NCI-H1092 treated with DMSO at 0.1 percent for 48 hours (cell line): ENCODE measurements at places on chromosomes 13 and 19.

- no peak for DNase-seq
Measured at GRCh38 chr13:68428292-68428691, 1198.2 kb upstream of the PCDH9 start.

GRCh38 chr19:29541473-29542253 is 15.9 kb downstream of the VSTM2B start:
- no peak for DNase-seq

DNA sequence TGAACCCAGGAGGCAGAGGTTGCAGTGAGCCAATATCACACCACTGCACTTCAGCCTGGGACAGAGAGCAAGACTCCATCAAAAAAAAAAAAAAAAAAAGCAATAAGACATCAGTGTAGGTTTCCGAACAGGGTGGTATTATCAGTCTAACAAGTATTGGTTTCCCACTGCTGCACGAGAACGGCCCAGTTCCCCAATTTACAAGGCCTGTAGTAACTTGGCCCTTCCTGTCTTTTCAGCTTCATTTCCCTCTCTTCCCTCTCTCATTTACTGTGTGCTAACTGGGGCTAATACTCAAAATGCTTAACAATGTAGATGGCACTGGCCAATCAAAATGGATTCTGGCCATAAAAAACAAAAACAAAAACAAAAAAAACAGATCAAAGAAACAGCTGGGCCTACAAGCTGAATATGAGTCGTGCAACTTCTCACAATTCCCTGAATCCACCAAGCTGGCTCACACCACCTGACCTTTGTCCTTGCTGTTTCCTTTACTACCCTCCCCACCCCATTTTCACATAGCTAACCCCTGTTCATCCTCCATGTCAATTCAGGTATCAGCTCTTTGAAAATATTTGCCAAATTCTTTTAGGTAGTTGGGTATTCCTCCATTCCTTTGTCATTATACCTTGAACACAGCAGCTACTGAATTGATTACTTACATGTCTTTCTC is 2.4 kb downstream of the TEX101 start:
- DNase-seq = no peak

GRCh38 chr19:6719540-6719861 is 949 bp downstream of the C3 start:
- DNase-seq = no peak

- DNase-seq = peak; percentile 85
Measured at GRCh38 chr13:94435604-94436226, 43.8 kb downstream of the DCT start.

DNA sequence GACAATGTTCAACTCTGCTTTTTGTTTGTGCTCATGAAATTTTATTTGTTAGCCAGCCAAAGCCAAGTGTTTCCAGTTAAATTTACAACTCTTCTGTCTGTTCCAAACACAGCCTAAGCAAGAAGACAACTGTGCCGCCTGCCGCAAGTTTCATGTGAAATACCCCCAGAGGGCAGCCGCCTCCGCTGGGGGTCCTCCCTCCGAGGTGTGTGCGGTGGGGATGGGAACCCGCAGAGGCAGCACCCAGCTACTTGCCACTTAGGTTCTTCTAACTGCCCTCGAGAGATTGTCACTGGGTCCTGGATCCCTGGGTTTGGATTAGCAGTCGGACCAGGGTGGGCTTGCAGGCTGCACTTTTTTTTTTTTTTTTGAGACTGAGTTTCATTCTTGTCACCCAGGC is 28.5 kb downstream of the ATP11A start:
- no peak for DNase-seq

DNA sequence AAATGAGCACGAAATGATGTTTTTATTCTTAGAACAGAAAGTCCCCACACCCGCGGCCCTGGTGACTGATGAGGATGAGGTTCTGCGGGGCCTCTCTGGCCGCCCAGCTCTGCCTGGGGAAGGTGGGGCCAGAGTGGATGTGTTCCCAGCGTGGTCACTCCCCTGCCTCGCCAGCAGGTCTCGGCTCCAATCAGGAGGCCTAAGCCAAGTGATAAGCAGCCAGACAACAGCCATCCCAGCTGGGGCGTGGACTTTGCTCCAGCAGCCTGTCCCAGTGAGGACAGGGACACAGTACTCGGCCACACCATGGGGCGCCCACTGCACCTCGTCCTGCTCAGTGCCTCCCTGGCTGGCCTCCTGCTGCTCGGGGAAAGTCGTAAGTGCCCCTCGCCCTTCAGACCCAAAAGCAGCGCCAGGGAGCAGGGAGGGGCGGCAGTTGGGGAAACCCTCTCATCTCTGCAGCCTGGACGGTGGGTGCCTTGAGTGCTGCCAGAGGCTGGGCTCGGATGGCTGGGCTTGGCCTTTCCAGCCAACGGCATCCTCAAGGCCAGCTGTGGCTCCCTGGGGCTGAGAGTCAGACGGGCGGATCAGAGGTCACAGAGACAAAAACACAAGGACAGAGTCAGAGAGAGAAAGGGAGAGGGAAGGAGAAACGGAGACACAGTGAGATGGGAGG is at the start of gene F10:
Gene F10 (plus strand): TSS at position 250 of the 676 bp plus-strand sequence. CDS start 57 bp downstream, at position 307.
- DNase-seq = no peak

GRCh38 chr19:19399733-19400433 is 5.6 kb upstream of the GATAD2A start:
- no peak for DNase-seq

DNA sequence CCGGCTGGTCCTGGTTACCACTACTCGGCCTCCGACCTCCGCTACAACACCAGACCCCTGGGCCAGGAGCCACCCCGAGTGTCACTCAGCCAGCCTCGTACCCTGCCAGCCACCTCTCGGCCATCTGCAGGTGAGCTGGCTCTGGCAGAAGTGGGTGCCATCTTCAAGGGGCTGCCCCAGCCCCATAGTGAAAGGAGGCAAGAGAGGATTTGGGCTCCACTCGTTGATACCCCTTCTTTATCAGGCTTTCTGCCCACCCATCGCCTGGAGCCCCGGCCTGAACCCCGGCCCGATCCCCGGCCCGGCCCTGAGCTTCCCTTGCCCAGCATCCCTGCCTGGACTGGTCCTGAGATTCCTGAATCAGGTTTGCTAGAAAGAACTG is 7.1 kb downstream of the LTBP4 start:
- no peak for DNase-seq

DNA sequence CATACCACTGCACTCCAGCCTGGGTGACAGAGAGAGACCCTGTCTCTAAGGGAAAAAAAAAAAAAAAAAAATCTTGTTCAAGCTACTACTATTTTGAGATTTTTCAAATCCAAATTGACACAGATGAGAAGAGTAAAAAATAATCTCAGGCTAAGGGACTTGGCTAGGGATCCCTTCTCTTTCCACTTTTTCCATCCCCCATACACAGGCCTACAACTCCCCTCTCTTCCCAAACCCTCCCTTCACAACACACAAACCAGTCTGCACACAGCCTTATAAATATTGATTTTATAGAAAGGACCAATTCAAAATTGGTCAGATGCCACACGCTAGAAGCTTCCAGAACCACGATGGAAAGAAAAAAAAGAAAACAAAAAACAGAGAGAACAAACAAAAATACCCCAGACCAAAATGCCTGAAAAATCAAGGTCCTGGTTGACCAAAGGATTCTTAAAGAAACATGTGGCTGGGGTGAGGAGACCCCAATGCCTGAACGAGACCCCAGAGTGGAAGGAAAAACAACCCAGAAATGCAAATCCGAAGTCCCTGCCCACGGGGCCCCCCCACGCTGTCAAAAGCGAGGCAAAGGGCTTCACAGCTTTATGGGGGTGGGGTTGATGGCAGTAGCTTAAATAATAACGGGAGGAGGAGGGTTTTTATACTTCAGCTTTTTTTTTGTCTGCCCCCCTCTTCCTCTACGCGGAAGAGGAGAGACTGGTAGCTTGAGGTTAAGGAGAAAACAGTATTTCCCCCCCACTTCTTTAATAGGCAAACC is 18.1 kb downstream of the QPCTL start:
- DNase-seq = no peak

- no peak for DNase-seq
Measured at GRCh38 chr19:41845051-41845590, 279 bp downstream of the DMRTC2 start.

DNA sequence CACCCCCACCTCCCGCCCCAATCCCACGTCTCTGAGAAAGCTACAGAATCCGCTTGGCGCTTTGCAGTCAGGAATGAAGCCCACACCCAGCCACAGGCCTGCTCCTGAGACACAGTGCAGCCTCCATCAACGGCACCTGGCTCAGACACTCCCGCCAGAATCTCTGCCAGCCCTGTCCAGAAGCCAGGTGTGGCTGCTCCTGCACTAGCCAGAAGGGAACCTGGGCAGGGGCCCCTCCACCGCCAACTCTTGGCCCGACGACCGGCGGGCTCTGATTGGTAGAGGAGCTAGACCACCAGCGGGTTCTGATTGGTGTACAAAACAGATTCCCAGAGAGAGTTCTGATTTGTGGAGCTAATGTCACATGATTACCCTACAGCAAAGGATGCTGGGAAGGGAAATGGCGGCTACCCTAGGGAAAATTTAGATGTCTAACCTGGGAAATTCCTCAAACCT is 2.9 kb upstream of the PPP6R1 start:
- no peak for DNase-seq

DNA sequence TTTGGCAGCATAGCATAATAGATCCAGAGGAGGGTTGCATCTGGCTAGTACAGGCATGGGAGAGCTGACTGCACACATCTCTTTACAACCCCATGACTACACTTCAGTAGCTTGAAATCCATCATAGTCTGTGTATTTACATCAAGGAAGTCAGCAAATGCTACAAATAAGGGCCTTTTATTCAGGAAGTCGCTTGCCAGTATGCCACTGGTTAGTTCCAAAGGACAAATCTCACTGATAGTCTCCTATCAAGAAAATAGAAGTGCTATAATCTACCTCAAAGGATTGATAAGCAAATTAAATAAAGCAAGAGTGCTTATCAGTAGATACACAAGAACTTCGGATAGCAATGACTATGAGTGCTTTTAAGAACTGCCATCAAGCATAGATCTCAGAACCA is 112.7 kb downstream of the KLF12 start:
- no peak for DNase-seq

- no peak for DNase-seq
Measured at GRCh38 chr13:27295660-27296059, 25.0 kb downstream of the RASL11A start.

GRCh38 chr13:84997858-84998257 is 801.4 kb downstream of the SLITRK6 start:
- DNase-seq = no peak

DNA sequence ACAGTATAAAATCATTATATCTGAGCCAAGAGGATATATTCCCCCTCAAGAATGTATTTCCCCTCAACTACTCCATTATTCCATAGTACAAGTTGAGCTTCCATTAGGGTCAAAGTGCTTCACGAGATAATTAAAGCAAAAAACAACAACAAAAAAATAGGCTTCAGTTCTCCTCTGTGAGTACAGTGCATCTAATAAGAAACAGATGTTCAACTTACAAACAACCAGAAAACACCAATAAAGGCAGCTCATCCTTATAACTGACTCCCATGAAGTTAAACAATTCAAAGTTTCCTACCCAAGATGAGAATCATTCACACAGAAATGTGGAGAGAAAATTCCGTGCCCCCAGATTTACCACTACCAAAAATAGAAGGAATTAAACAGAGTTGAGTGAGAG is 854.4 kb downstream of the PCDH9 start:
- no peak for DNase-seq

GRCh38 chr13:25923217-25924085 is 128.4 kb downstream of the SHISA2 start:
- DNase-seq = no peak

DNA sequence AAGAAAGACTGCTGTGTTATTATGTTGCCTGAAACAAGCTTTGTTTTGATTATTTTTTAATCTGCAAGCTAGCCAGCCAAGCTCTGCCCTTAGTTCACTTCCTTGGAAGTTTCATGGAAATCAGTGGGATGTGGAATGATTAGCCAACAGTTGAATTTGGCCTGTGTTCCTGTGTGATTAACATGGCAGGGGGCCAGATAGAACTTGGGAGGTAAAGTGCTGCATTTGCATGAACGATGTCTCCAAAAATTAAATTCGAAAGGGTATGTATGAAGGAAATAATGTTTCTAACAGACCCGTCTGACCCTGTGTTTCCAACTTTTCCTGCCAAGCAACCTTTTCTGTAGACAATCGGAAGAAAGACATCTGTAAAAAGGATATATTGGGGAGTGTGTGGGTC is 32.2 kb downstream of the UFM1 start:
- DNase-seq = no peak

- DNase-seq = no peak
Measured at GRCh38 chr13:30466841-30467252, 1.1 kb upstream of the HMGB1 start.

DNA sequence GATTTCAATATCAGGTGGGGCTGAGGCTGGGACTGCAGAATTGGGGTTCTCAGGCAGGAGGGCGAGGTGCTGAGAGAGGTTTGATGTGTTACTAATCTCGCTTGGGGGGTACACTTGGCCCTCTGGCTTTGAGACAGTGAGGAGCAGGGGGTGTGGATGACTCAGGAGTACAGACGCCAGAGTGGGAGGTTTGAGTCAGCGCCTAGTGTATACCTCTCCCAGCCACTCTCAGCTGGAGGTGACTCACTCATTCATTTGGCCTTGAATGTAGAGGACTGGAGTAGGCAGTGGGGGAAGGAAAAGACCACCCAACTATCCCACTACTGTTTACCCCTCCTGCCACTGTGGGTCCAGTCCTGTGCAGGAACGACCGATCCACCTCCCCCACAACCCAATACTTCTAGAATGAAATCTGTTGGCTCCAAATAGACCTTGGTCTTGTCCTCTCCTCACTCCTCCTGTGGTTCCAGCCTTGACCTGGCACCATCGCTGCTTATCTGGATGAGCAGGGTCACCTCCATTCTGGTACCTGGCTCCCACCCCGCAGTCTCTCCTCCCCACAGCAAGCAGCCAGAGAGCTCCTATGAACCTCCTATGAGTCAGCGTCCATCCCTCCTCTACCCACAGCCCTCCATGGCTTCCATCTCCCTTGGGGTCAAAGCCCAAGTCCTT is 20.1 kb upstream of the ZNRF4 start:
- DNase-seq = no peak

DNA sequence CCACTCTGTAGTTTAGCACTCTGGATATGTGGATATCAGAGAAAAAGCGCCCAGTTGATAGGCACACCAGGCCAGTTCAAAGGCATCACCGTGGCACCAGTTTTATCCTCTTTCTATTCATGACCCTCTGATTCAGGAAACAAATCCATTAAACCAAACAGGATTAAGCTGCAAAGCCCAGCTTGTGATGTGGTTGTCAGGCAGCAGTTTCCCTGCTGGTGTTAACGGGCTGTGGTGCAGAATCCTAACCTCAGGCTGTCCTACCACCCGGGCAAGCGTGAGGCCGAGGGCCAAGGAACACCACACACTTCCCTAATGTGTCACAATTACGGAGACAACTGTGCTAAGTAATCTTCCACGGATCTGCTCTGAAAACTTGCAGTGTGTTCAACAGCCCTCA is 209.1 kb downstream of the OLFM4 start:
- DNase-seq = no peak
